ENCODE measurements at places on chromosomes 7 and 10.

- DNase-seq = no peak
These were observed 66.0 kb downstream of the PTPRE start for GRCh38 chr10:127972751-127973357.

- no peak for DNase-seq
These were observed 6.8 kb upstream of the CSTF2T start for GRCh38 chr10:51706225-51706624.

GRCh38 chr10:111705021-111705420, 478.5 kb downstream of the GPAM start:
- peak; percentile 57 for DNase-seq

- DNase-seq = no peak
These were observed 22.0 kb upstream of the MSMB start for GRCh38 chr10:46068117-46068516.

GRCh38 chr10:47400251-47400650, 16.2 kb upstream of the ZNF488 start:
- DNase-seq = no peak

GRCh38 chr10:110056822-110057221, 49.0 kb downstream of the ADD3 start:
- DNase-seq = peak; percentile 83

DNA sequence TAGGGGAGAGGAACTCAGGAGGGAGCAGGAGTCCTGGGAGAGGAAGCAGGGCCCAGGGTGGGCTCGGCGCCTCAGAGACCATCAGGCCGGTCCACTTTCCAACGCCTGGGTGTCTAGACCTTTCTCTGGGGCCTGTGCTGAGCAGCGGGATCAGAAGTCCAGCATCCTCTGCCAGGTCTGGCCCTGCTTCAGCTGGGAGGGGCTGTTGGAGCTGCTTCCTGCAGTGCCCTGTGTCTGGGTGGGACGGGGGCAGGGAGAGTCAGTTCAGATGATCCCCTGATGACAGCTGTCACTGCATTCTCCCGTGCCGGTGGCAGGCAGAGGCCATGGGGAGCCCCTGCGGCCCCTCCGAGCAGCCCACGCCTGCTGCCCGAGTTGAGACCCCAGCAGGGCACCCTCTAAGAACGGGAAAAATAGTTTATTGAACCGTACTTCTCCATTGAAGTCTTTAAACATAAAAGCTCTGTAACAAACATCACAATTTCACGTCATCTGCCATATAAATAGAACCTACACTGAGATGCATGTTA, 23.3 kb downstream of the AP5Z1 start:
- no peak for DNase-seq

DNA sequence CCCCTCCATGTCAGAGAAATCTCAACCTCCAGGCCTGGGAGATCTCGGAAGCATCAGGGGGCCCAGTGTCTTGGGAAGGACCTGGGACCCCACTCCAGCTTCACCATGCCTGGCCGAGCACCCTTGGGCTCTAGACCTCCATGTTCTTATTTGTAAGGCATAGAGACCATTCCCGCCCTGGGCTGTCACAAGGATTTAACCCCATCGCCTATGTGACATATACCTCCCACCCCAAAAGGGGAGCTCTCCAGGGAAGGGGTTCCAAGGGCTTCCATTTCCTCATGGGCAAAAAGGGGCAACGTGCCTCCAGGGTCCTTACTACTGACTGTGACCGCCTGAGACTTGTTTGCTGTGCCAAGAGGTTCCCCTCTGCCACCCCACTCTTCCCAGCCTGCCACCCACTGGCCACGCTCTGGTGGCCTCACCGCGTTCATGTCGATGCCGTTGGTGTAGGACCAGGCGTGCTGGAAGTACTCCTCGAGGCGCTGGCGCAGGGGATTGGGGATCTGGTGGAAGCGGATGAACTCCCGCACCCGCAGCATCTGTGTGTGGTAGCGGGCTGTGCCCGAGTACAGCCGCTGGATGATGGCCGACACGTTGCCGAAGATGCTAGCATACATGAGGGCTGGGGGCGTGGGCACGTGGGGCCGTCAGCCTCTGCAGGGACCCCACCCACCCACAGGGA, 27.5 kb downstream of the KCNH2 start:
- no peak for DNase-seq

Data from fibroblast of skin of back (primary cell).